ENCODE measurements at places on chromosomes 5 and 9. TPM values are rescaled to one million over a fixed set of nuclear protein-coding genes. Genes with fewer than 3 reads are reported as not detected.

Gene HMCN2
- not detected for total RNA-seq

Gene ELP1
- 23.9 TPM for total RNA-seq

Gene SPINK13
- not detected for total RNA-seq

Gene LCN15
- total RNA-seq: not detected

Gene IL31RA
- total RNA-seq: not detected

Gene BNC2
- total RNA-seq: not detected

Gene BTNL8
- total RNA-seq: 1.7 TPM

Gene TAF1L
- total RNA-seq: not detected

Gene LCN2
- not detected for total RNA-seq

Gene CDH10
- not detected for total RNA-seq

Gene FOXI1
- total RNA-seq: not detected

Gene NIPAL4
- total RNA-seq: 0.37 TPM

Gene LCN6
- not detected for total RNA-seq

Gene SPATA31E1
- not detected for total RNA-seq

Gene SIL1
- 23.9 TPM for total RNA-seq

Gene ERCC8
- 10.2 TPM for total RNA-seq

Gene CER1
- not detected for total RNA-seq

Gene C5
- total RNA-seq: 1.9 TPM

Gene PCDHA8
- not detected for total RNA-seq

Gene KCNV2
- not detected for total RNA-seq

Gene CARD9
- 3.1 TPM for total RNA-seq

Gene GLT6D1
- total RNA-seq: not detected

Gene FOXD4L5
- 0.18 TPM for total RNA-seq
